ENCODE measurements at places on chromosomes 7 and 10. TPM values are rescaled to one million over a fixed set of nuclear protein-coding genes. Genes with fewer than 3 reads are reported as not detected.

The MBL2 gene
- total RNA-seq, result not detected

The GLCCI1 gene
- 78.0 TPM for total RNA-seq

The SFTPA1 gene
- not detected for total RNA-seq

The SYCE1 gene
- not detected for total RNA-seq

The GIMAP2 gene
- total RNA-seq, result not detected

The CALML5 gene
- total RNA-seq, result not detected

The ITIH2 gene
- total RNA-seq, result not detected

The LRMDA gene
- total RNA-seq, result not detected

The DRGX gene
- not detected for total RNA-seq

The AGAP3 gene
- total RNA-seq, result 38.9 TPM

The ENTPD1 gene
- 0.46 TPM for total RNA-seq

The TLL2 gene
- total RNA-seq, result 1.3 TPM

The ANKMY2 gene
- 68.5 TPM for total RNA-seq

The GIMAP6 gene
- not detected for total RNA-seq

The RHOBTB1 gene
- 21.5 TPM for total RNA-seq

All from neural progenitor cell (in vitro differentiated cells).